ENCODE measurements at places on chromosomes 13 and 19.

GRCh38 chr13:87128036-87128435, 543.1 kb upstream of the SLITRK5 start:
- peak; percentile 31 for DNase-seq

DNA sequence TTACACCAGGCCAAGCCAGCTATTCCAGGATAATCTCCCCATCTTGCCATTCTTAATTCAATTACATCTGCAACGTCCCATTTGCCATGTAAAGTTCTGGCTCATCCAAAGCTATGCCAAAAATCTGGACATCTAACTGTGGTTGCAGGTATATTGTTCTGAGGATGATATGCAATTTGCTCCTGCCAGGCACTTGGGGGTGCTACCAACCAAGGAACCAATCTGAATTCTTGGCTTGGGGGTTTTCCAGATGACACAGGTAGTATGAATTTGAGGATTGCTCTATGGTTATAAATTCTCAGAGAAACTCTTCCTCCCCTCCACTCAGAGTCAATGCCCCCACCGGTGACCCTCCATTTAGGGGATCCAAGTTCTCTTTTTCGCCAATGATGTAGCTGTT, 33.0 kb downstream of the CRYL1 start:
- no peak for DNase-seq

DNA sequence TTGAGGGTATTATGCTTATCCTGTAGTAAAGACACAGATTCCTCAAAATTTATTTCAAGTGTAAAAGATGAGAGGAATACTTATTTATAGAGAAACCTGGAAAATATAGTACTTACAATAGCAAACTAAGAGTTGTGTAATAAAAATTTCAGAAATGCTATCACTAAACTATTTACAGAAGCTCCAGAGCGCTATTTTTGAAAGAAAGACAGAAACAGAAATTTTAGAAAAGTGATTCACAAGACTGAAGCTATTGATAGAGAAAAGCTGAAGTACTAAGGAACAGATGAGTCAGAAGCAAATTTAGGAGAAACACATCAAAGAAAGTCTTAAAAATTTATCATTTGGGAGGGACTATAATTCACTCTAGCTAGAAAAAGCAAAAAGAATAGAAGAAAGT, 1174.2 kb downstream of the DIAPH3 start:
- no peak for DNase-seq

DNA sequence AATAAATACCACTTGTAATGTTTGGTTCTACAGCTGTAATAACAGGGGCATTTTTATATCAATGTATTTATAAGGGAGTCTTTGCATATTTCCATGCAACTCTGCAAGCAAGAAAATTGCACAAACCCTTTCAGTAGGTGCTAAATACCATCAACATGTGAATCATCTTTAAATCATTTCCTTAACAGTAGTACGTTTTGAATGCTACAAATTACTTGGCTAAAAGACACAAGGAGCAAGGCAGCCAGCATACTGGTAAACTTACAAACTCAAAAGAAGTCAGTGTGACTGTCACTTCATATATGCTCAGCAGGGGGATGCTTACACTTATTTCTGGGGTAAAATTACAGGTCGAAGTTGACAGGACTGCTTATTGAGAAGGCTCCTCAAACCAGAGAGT, 402.4 kb downstream of the EFNB2 start:
- DNase-seq: peak; percentile 85

DNA sequence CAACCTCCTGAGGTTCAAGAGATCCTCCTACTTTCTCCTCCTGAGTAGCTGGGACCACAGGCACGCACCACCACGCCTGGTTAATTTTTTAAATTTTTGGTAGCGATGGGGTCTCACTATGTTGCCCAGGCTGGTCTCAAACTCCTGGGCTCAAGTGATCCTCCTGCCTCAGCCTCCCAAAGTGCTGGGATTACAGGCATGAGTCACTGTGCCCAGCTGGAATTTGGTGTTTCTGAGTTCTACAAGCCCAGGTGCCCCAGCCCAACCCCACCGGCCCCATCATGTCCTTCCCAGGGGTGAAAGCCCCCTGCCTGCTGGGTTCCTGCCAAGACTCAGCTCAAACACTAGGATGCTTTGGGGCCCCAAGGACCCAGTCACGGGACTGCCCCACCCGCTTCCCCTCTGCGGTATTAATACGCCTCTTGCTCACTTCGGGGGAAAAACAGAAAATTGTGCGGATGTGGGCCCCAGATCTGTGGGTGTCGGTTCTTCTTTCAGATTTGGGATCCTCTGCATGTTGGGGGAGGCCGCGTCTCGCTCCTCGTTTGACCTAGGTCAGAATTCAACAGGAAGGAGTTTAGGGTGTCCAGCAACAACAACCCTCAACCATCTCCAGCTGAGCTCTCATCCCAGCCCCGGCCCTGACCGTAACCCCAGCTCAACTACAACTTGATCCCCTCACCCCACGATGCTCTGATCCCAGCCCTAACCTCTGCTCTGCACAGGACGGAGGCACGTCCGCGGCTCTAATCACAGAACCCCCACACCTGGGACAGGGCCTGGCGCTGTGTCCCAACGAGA, 3.7 kb upstream of the FCER2 start:
- DNase-seq: no peak
